ENCODE measurements at places on chromosomes 2 and 18.

- no peak for DNase-seq
These were observed 525.6 kb downstream of the MBD2 start for GRCh38 chr18:53698907-53699306.

- DNase-seq, result no peak
These were observed 666.9 kb downstream of the NYAP2 start for GRCh38 chr2:226066391-226066790.

- DNase-seq, result no peak
These were observed 9.5 kb upstream of the MCM6 start for GRCh38 chr2:135885709-135886108.

- no peak for DNase-seq
These were observed 24.5 kb downstream of the DYNC2LI1 start for GRCh38 chr2:43798300-43798699.

DNA sequence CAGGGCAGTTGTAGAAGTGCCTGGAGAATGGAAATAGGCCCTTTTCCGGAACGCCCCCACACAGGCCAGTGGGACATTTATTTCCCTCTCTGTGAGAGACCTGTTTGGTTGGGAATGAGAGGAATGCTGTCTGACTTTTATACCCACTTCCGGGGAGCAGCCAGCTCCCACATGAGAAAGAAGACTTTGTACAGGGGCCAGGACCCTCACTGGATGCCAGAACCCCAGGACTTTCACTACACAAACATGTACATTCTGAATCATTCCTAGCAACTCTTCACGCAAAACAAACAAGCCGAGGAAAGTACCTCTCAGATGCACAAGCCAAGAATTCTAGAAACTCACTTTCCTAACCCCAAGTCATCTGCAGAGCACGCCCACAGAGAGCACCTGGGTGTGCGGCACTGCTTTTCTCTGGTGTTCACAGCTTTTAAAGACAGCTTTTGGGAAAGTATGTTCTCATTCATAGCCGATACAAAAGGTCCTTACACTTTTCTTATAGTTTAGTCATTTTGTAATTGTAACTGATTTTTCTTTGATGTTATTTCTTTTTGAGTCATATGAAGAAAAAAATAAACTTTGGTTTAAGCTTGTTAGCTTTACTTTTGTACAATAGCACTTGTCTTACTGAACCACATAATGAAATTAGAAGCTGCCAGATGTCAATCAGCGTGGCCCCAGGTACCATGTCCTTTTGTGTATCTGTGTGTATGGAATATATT lies 856.1 kb upstream of the ID2 start:
- DNase-seq, result no peak

- DNase-seq, result no peak
These were observed 59.8 kb upstream of the PELI1 start for GRCh38 chr2:64203858-64204632.

- DNase-seq, result no peak
These were observed 33.7 kb downstream of the RAMP1 start for GRCh38 chr2:237892984-237893595.

GRCh38 chr18:57550510-57550909 lies 36.0 kb downstream of the FECH start:
- DNase-seq, result no peak

GRCh38 chr2:201907563-201907881 lies 101.2 kb downstream of the CDK15 start:
- DNase-seq, result no peak

GRCh38 chr2:188130317-188130716 lies 161.4 kb upstream of the GULP1 start:
- no peak for DNase-seq

GRCh38 chr2:33420726-33421125 lies 55.7 kb upstream of the RASGRP3 start:
- no peak for DNase-seq

DNA sequence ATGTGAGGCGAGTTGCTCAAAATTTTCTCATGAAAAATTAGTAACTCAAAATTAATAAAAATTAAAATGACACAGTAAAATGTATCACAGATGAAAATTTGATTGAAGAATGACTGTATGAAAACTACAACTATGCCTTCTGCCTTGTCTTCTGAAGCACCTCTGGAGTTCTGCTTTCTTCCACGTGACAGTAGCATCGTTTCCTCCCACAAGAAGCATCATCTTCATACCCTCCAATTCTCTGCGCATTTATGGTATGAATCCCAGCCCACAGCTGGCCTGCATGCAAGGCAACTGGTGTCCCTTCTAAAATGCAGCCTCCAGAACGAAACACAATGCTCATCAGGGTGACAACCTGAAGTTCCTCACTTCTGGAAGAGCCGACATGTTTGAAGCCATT lies 189.9 kb downstream of the MYO1B start:
- DNase-seq, result no peak

GRCh38 chr2:57760381-57760801 lies 286.2 kb upstream of the VRK2 start:
- no peak for DNase-seq

DNA sequence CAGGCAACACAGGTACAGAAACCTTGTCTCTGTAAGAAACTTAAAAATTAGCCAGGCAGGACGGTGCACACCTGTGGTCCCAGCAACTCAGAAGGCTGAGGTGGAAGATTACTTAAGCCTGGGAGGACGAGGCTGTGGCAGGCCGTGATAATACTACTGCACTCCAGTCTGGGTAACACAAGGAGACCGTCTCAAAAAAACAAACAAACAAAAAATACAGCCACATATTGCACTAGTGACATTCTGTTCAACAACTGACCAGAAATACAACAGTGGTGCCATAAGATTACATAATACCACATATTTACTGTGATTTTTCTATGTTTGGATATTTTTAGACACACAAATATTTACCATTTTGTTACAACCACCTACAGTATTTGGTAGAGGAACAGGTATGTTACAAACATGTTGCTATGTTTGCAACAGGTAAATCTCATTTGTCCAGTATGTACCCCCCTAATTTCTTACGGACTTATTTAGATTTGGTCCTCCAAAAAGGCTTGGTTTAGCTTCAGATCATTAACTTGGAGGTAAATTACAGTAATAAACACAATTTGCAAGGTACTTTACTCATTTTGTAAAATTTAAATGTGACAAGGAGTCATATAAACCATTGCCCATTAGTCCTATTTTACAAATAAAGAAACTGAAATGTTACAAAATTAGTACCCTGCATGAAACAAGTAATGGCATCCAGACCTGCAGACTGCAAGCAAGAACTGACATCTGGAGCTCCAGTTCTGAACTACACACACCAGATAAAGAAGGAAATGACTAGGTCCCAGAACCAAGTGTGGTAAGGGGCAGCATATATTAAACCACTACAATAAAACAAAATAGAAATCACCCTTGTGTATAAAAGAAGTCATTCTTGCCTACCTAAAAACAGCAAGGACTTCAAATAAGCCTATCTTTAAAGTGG lies 36.8 kb downstream of the TRIP12 start:
- DNase-seq, result no peak

- DNase-seq, result no peak
These were observed 58.0 kb downstream of the FARP2 start for GRCh38 chr2:241413929-241414580.

- DNase-seq, result no peak
These were observed 212.6 kb downstream of the INSIG2 start for GRCh38 chr2:118300832-118301231.

DNA sequence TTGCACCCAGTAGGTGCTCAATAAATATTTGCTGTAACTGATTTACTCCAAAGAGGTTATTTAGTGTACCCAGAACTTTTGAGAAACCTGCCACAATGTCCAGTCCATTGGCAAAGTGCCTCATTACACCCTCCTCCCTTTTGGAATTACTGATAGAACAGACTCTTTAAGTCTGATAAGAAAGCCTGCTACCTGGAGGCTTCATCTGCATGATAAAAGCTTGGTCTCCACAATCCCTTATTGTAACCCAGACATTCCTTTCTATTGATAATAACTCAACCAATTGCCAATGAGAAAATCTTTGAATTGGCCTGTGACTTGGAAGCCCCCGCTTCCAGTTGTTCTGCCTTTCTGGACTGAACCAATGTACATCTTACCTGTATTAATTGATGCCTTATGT lies 281.2 kb upstream of the FBXO11 start:
- no peak for DNase-seq

Data from stimulated activated CD8-positive, alpha-beta memory T cell treated with anti-CD3 and anti-CD28 coated beads, Interleukin-7, amount 100 ng/mL, for 1 hour (primary cell).